ENCODE measurements at places on chromosomes 4 and X. TPM values are rescaled to one million over a fixed set of nuclear protein-coding genes. Genes with fewer than 3 reads are reported as not detected.

PPEF2 gene
- total RNA-seq, result 0.35 TPM

SMC1A gene
- total RNA-seq, result 84.0 TPM

ENPEP gene
- not detected for total RNA-seq

SLITRK2 gene
- not detected for total RNA-seq

HAND2 gene
- total RNA-seq, result not detected

TGIF2LX gene
- not detected for total RNA-seq

MAOA gene
- not detected for total RNA-seq

RHOXF2 gene
- not detected for total RNA-seq

IQCM gene
- total RNA-seq, result not detected

TRIM61 gene
- 3.6 TPM for total RNA-seq

GNRHR gene
- total RNA-seq, result not detected

BEND4 gene
- total RNA-seq, result 14.1 TPM

CXCL5 gene
- not detected for total RNA-seq

HHIP gene
- total RNA-seq, result not detected

ALB gene
- total RNA-seq, result not detected

GAGE2A gene
- not detected for total RNA-seq

All from activated B cell treated with CpG ODN at 0.5 μM for 24 hours (primary cell).